ENCODE measurements at places on chromosomes 4 and X. TPM values are rescaled to one million over a fixed set of nuclear protein-coding genes. Genes with fewer than 3 reads are reported as not detected.

GRCh38 chr4:80188801-80189458, 8.4 kb upstream of the PRDM8 start:
- H3K27ac ChIP-seq, result no peak overlapping the region
- H3K4me1 ChIP-seq, result peaks cover 16% of the 10 kb centered on the region
- no peaks in the 10 kb centered on the region for H3K36me3 ChIP-seq

- no peak overlapping the region for H3K27ac ChIP-seq
- no peaks in the 10 kb centered on the region for H3K27me3 ChIP-seq
- H3K4me1 ChIP-seq, result no peaks in the 10 kb centered on the region
- peaks cover 8% of the 10 kb centered on the region for H3K36me3 ChIP-seq
- no peak overlapping the region for H3K4me3 ChIP-seq
These were observed 65.8 kb downstream of the RGS12 start for GRCh38 chr4:3358656-3359055.

DNA sequence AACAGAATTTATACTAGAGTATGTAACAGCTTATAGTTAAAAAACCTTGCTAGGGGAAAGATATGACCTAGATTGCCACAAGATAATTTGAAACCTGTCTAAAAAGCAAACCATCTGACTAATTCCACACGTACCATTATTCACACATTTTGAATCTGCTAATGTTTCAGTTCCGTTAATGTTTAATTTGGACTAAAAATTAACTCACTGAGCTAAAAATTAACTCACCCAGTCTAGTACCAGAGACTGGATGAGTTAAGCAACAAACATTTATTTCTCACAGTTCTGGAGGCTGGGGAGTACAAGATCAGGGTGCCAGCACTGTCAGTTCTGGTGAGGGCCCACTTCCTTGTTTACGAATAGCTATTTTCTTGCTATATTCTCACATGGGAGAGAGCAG, 231.5 kb upstream of the DIAPH2 start:
- H3K27ac ChIP-seq, result no peak overlapping the region
- H3K4me3 ChIP-seq, result no peak overlapping the region
- no peaks in the 10 kb centered on the region for H3K4me1 ChIP-seq
- no peaks in the 10 kb centered on the region for H3K36me3 ChIP-seq
- DNase-seq, result no peak

DNA sequence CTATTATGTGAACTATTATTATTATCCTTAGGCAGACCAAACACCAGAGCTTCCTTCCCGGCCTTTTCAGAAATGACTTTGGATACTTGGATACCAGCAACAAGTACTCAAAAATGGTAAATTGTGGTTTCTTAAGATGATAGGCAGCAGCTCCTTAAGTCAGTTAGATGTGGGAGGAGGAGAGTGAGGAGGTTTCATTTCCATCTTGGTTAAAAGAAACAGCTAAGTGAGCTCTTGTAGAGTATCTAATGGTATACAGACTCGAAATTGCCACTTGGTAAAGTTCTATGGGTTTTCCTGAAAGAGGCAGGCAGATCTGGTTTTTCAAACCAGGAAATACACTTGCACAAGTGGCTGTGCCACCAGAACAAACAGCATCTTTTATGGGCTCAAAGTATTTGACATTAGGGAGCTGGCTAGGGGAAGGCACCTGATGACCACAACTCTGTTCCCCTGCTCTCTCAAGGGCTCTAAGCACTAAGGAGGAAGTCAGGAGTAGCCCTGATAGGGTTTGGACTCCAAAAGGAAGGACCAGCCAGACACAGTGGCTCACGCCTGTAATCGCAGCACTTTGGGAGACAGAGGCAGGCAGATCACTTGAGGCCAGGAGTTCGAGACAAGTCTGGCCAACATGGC, 130.9 kb downstream of the TMEM164 start:
- H3K4me3 ChIP-seq, result no peak overlapping the region
- DNase-seq, result no peak
- peaks cover 32% of the 10 kb centered on the region for H3K27me3 ChIP-seq
- H3K36me3 ChIP-seq, result peaks cover 19% of the 10 kb centered on the region
- no peak overlapping the region for H3K27ac ChIP-seq

Gene CRMP1
- total RNA-seq, result not detected

Gene EDA2R
- 30.3 TPM for total RNA-seq

All from MCF 10A (cell line).